Heart left ventricle (tissue), 16 donors: ENCODE measurements at places on chromosomes 2 and 18. TPM values are rescaled to one million over a fixed set of nuclear protein-coding genes. Genes with fewer than 3 reads are reported as not detected.
A peak's percentile ranks its signal among the peaks of the same experiment; 100 is the strongest.

DNA sequence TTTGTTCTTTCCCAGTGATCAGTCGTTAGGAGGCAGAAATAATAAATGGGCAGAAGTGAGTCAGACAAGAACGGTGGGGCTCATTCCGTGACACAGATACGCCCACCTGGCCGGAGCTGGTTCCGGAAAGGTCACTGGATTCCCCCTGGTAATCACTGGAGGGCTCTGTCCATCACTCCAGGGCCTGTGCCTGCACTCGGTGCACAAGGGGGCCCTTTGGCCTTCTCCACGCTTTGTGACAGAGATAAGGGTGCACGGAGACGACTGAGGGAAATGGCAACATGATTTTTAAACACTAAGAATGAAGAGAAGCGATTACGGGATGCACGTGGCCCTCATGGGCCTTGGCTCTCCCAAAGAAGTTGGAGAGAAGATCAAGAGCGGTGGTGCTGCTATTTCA is 84.4 kb downstream of the PTGR3 start:
- no peak for DNase-seq

DNA sequence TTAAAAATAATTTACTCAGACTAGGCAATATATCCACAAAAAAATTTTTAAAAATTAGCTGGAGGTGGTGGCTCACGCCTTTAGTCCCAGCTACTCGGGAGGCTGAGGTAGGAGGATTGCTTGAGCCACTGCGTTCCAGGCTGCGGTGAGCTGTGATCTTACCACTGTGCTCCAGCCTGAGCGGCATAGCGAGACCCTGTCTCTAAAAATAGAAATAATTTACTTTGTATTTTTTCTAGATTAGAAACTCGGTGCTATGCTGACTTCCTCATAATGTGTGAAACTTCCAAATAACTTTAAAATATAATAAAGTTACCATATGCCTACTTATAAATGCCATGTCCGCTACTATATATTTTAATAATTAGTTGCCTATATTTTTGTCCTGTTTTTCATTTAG is 6.7 kb downstream of the PPIG start:
- DNase-seq, result no peak

INHBB gene
- polyA plus RNA-seq, result 7.8 TPM

- no peak for DNase-seq
Observed at GRCh38 chr2:204207866-204208265, 271.3 kb downstream of the ICOS start.

DIPK1C gene
- polyA plus RNA-seq, result 14.2 TPM

DNA sequence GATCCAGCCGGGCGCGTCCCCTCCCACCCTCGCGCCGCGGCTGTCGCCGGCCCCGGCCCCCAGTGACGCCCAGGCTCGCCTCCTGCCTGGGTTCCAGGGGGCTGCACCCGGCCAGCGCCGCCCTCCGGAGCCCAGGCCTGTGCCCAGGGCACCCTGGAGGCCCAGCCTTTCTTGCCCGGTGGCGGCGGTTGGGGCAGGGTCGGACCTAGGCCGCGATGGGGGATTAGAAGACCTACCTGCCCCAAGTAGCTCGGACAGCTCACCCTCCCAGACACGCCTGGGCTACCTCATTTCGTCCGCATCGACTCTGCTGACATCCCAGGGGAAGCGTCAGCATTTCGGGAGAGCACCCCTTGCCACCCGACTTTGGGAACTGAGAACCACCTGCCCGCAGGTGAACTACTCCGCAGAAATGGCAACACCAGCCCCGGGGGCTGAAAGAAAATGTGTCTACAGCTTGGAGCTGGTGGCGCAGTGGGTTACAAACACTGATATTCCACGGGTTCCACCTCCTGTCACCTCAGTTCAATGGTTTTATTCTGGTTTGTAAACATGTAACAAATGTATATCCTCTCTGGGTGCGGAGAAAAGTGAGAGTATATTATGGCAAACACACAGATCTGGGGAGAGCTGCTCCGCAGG is 834 bp upstream of the ARL4C start:
- DNase-seq, result no peak

DNA sequence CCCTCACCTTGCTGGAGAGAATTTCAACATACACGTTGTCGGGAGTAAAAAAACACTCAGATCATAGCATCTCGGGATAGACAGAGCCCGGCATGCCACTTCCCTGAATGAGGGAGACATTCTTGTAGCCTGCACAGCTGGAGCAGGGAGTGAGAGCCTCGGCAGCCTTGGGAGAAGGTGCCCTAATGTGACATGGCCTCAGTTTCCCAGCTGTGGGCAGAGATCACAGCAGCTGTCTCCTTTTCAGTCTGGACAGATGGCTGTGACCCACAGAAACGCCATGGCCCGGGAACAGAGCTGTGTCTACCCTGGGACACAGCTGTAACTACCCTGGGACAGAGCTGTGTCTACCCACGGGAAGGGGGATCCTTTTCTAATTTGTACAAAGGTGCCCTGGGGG is 55.9 kb downstream of the HS1BP3 start:
- DNase-seq, result no peak

CGREF1 gene
- polyA plus RNA-seq, result 0.67 TPM

GRCh38 chr2:219991116-219991515 is 363.7 kb downstream of the SLC4A3 start:
- DNase-seq, result no peak

GRCh38 chr2:67666386-67667053 is 269.4 kb downstream of the ETAA1 start:
- DNase-seq, result peak; percentile 25

IL18R1 gene
- polyA plus RNA-seq, result 3.4 TPM

DNA sequence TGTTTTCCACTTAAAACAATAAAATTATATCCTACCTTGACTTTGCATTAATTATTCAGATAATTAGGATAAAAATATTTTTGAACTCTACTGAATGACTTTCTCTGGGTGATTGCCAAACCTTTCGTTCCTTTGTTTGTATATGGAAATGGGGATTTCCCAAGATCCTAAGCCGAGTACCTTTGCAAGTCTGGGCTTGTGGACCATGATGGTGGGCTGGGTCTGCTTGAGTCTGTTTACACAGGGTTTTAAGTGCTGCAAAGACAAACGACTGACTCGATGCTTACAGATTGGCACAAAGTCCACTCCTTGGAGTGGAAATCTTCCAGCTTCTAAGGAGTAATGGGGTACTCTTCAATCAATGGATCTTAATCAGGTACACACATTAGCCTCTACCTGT is 659.5 kb downstream of the TSN start:
- DNase-seq, result no peak

LYG1 gene
- 1.2 TPM for polyA plus RNA-seq

- no peak for DNase-seq
Observed at GRCh38 chr2:26989156-26989555, 18.7 kb downstream of the MAPRE3 start.

DPP4 gene
- 3.4 TPM for polyA plus RNA-seq

DNA sequence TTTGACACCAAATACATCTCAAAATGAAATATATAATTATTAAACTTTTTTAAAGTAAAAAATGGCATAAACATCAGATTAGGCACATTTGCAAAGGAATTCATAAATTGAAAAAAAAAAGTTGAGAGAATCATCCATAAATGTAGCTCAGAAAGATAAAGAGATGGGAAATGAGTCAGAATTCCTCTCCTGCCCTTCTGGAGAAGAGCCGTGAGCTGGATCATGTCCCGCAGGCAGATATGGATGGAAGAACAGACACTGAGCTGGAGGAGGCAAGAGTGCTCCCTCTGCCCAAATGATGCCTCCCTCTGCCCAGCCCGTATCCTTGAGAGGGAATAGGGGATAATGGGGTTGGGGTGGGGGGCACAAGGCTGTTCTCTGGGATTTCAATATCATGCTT is 190.9 kb downstream of the TFCP2L1 start:
- no peak for DNase-seq

PLEK gene
- 1.5 TPM for polyA plus RNA-seq

ELOA2 gene
- not detected for polyA plus RNA-seq

DNA sequence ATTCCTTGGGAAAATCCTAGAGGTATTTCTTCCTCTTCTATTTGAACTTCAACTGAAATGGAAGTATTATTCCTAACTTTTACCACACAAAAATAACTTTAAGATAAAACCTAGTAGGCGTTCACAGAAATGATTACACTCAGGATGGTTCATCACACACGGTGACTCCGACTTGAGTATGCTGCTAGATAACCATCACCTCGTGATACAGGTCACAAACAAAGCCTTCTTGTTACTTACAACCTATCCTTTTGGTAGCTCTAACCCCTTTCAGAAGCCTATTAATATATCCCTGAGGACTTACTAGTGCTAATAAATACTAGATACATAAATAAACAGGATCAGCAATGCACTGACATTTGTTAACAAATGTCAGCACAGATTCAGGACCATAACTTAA is 101.0 kb upstream of the DNER start:
- no peak for DNase-seq

- DNase-seq, result no peak
Observed at GRCh38 chr2:236601316-236602202, 31.9 kb downstream of the ACKR3 start.

PXDN gene
- 28.2 TPM for polyA plus RNA-seq

GRCh38 chr2:85418132-85419008 is at the start of gene SH2D6:
SH2D6 (plus strand) TSS chr2:85418714; CDS start chr2:85429466, 10,752 bp downstream.
- peak; percentile 93 for DNase-seq

DNA sequence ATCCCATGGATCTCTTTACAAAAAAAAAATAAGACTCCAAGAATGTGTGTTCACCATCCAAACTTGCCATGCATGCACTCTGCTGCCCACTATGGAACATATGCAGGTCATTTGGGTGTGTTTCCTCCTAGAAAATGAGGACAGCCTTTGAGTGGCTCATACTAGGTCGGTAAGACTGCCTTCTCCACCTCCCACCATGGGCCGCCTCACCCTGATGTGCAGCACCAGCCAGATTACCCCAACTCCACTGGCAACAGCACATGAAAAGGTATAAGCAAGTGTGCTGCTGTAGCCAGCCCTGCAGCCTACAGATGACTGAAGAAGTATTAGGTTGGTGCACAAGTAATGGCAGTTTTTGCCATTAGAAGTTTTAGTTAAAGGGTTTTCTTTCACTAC is 214.2 kb downstream of the ATAD2B start:
- no peak for DNase-seq

GRCh38 chr18:48002933-48003365 is 72.5 kb upstream of the SMAD2 start:
- peak; percentile 77 for DNase-seq

DNA sequence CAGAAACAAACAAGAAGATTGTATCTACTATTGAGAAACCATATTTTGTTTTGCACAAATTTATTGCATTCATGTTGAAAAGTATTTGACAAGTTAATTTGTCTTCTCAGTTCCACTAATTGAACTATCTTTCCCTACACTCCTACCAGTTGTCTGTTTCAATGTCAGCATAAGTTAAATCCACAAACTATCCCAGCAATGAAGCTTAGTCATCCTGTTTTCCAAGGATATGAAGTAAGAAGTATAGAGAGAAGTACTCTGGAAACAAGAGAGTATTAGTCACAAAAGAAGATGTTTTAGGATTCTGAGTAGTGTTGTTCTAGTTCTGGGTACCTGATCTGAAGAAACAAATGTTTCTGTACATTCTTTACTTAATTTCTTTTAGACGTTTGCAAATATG is 261.6 kb upstream of the ZNF804A start:
- DNase-seq, result no peak

GRCh38 chr2:125092276-125093009 is 1067.4 kb downstream of the CNTNAP5 start:
- no peak for DNase-seq

GRCh38 chr2:114025030-114025429 is 135.1 kb downstream of the ACTR3 start:
- no peak for DNase-seq

DNA sequence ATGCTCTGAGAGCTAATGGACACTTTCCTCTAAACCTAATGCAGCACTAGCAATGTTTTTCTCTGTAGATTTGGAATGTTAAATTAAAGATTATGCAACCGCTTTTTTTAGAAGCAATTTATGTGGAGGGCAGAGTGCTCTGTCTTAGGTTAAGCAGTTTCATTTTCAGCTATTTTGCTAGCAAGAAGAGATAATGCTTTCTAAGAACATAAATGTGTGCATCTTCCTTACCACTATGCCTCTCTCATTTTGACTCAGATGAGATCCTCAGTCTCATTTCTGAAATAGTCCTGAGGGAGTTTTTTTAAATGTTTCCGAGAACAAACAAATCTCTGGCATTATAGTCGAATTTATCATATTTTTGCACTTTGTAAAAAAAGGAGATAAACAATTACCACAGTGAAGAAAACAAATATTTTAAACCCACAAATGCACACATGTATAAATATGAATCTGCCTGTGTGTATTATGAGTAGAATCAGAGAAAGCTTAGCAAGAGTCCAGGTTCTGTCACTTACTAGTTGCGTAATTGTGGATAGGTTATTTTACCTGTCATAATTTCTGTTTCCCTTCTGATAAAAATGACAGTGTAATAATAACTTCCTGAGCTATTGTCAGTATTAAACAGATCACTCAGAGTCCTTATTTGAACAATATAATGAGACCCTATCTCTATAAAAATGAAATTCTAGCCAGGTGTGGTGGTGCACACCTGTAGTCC is 207.7 kb upstream of the CRIM1 start:
- DNase-seq, result no peak

DNA sequence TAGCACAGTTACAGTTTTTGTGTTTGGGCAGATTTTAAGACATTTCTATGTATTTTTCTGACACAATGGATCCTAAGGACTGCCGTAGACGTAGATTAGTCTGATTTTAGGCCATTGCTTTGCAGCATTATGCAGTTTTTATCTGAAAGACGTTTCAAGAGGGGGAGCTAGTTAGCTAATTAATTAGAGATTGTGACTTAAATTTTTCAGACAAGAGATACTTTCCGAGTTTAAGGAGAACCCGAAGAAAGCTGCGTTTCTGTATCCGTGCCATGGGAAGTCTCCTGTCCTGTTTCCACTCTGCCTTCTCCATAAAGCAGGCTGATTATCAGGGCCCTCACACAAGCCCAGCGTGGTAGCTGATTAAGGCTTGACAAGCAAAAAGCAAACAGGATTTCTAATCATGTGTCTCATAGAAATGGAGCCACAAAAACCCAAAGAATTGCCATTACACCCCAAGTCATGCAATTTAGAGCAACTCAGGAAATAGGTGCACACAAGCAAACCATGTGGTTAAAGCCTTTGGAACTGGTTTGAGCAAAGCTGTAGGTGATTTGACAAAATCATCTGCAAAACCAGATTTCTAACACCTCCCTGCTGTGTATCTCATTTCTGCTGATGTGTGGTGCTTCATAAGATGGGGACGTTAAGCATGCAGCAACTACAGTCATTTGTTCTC is 808.1 kb downstream of the RNF144A start:
- DNase-seq, result no peak

- no peak for DNase-seq
Observed at GRCh38 chr2:36695746-36696415, 626 bp upstream of the VIT start.

- DNase-seq, result no peak
Observed at GRCh38 chr2:99822474-99823207, 319.7 kb downstream of the AFF3 start.

POTEI gene
- not detected for polyA plus RNA-seq

- DNase-seq, result no peak
Observed at GRCh38 chr2:201444746-201445465, 6.4 kb downstream of the TRAK2 start.

GRCh38 chr2:203164311-203164935 is 74.4 kb upstream of the CYP20A1 start:
- DNase-seq, result no peak
